Panc1 (cell line): ENCODE measurements at places on chromosomes 7 and 10.

GRCh38 chr7:75638594-75639070, 100.1 kb downstream of the HIP1 start:
- DNase-seq, result no peak

DNA sequence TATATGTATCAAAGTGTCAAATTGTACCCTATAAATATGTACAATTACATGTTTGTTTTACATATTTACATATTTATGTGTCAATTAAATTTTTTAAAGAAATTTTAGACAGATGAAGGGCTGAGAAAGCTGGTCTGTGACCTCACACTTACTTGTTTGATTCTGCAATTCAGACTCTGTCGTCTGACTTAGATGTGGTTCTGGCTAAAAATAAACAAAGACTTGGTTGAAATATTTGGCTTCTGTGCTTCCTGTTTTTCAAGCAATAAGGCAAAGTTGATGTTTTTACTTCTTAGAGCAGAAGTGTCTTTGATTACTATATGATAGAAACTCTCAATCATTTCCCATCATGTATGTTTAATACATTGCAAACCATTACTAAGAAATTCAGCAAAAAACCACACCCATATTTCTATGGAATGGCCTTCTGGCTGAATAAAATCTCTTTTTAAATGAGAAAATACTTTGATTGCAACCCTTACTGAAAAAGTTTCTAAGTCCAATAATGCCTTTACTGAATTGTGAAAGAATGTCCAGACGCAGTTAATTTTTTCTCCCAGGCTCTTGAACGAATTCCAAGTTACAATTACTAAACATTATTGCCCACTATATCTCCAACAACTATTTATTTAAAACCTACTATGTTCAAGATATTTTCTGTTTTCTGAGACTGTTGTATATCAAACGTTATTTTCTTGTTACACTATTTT, 59.5 kb upstream of the PRKG1 start:
- no peak for DNase-seq

DNA sequence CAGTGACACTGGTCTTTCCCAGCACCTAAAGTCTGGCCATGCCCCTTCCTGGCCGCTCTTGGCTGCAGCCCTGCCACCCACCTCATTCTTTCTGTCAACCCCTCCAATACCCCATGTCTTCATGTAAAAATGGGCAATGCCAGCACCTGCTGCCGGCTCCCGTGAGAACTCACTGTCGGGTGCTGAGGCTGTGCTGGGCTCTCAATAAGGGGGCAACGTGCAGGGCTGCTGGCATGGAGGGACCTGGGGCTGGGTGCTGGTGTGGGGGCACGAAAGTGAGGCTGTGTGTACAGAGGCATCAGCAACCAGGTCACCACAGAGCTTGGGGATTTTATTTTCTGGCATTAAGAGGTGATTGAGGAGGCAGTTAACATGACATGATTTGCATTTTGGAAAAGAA, 65.3 kb downstream of the ALOX5 start:
- DNase-seq, result no peak

DNA sequence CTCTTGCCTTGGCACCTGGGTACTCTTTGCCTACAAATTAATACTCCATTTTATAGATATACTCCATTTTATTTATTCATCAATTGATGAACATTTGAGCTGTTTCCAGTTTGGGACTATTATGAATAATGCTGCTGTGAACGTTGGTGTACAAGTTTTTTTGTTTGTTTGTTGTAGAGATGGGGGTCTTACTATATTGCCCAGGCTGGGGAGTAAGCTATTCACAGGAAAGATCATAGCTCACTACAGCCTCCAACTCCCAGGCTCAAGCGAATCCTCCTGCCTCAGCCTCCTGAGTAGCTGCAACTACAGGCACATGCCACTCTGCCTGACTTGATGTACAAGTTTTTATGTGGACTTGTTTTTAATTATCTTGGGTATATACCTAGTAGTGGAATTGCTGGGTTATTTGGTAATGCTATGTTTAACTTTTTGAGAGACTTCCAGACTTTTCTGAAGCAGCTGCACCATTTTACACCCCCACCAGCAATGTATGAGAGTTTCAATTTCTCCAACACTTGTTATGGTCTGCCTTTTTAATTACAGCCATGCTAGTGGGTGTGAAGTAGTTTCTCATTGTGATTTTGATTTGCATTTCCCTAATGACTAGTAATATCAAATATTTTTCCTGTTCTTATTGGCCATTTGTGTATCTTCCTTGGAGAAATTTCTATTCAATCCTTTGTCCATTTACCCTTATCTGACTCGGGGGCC, 15.9 kb downstream of the WBP1L start:
- DNase-seq, result no peak

DNA sequence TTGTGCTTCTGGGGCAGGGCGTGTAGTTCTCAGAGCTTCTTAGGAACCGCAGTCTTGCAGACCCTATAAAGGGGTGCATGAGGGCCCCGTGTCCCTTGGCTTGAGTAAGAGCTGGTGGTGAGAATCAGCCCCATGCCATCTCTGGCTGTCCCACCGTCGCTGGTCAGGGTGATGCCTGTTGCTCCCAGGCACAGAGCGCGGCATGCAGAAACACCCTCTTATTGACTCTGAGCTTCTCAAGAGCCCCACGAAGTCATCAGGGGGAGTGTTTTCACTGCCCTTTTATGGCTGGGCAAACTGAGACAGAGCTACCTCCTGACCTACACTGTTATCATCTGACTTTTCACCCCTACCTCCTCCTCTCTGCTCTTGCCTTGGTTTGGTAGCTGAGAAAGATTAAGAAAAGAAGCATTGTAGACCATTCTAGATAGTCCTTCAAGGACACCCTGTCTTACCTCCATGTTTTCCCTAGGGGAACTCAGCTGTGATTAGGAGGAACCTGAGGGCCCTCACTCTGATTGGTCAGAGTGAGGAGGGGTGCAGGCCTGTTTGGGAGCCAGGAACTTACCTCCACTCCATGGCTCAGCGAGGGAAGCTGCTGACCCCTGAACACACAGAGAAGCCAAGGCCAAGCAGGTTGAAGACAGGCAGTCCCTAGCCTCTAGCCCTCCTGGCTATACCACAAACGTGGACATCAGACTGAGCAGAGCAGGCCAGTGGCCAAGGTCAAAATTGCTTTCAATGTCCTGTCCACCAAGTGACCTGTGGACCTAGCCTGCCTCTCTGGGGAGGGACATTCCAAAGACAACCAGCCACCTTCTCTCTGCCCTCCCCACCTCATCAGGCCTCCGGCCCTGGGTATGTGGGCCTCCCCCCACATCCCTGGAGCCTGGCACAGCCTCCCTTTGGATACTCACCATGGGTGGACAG, 17.6 kb downstream of the UNC5B start:
- DNase-seq, result no peak

- no peak for DNase-seq
Observed at GRCh38 chr10:124386186-124387077, 32.3 kb downstream of the OAT start.

DNA sequence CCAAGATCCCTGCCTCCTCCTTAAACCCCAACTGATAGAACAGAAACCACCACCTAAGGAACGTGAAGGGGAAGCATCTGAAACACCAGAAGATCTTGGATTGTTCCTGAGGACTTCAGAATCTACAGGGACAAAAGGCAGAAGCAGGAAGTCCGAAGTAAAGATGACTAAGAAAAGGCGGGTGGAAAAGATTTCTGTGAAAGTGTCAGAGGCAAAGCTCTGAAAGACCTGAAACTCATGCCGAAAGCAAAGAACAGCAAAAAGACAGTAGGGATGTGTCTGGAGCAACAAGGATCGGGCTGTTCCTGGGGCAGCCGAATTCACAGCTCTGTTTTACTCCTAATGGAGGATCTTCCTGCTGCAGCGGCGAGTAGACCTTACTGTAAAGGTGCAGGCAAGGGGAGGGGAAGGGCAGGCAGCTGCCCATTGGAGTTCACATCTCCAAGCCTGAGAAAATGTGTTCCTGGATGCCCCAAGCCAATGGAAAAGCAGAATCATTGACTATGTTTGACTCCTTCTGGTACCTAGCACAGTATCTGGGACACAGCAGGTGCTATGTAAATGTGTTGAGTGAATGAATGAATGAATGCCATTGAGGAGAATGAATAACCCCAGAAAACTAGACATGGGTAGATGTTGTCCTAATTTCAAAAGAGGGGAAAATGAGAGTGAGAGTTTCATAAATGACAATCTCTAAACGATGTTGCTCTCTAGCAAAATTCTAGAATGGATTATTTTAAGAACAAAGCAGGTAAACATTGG, 40.4 kb downstream of the PDIA4 start:
- no peak for DNase-seq

GRCh38 chr10:20922451-20922850, 25.3 kb upstream of the NEBL start:
- no peak for DNase-seq

DNA sequence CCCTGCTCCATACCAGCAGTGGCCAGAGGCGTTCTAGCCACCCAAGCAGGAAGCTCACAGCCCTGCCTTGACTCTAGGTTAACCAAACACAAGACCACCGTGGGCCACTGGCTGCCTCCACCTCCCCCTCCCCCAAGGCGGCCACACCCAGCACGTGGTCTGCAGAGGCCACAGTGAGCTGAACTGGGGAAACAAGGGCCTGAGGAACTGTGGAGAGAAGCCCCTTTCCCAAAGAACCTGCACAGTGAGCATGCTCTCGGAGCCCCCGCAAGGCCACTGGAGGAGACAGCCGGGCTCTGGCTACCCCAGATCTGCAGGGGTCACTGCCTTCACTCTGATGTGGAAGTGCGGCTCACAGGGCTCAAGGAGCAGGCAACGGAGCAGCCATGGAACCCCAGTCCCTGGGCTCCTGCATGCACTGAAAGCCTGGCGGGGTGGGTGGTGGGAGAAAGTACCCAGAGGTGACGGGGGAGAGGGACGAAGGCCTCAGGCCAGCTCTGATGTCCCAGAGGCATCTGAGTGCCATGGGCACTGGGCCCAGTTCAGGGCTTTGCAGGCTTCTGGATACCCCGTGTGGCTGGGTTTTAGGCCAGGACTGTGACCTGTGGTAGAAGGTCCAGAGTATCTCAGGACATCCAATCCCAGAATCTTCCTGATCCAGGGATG, 189.2 kb downstream of the EBF3 start:
- no peak for DNase-seq

DNA sequence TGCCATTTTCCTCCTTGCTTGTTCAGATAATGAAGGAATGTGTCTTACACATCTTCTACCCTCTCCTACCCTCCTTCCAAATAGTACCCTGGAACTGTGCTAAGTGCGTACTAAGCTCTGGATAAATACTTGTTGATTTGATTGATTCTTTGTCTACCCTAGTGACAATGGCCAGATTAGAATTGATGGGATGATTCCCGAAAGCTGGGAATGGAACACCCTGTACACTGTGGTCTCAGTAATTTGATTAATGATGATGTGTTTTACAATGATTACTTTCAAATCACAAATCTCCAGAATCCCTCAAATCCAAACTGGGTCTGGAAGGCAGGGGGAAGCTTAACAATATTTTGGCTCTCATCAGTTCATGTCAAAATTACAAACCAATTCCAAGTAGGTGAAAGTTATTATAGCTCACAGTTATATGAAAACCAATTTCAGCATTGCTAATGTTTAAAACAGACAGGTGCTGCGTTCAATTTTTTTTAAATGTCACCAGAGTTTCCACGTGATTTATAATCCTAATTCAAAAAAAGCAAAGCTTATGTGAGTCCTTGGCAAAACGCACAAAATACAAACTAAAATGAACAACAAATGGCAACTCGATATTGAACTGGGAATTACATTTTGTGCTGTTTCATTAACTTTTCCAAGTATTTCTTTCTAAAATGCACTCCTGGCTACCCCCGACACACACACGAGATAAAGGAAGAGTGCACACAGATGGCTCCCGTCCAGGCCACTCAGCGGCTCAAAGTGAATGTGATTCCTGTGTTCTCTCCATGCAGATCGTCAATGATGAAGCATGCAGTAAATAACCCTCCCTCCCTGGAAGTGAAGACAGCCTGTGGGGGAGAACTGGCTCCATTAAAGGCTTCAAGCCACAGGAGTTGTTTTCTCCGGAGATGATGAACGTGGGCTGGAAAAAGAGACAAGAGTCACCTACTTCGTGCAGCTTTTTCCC, 21.7 kb upstream of the ADRB1 start:
- DNase-seq, result no peak

- no peak for DNase-seq
Observed at GRCh38 chr10:31028081-31028480, 3.6 kb downstream of the ZNF438 start.

DNA sequence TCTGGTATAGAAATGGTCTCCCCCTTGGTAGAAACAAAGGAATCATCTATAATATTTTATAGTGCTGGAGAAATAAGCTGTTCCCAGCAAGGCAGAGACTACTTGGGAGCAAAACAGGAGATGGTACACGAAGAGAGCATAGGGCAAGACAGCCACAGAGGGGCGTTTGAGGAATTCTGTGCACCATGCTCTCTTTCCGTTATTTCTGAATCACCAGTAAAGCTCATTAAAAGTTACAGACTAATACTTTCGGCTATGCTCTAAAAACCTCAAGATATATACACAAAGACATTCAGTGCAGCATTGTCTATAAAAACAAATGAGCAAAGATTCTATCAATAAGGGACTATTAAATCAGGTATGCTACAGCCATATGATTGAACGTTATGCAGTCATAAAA, 68.5 kb upstream of the FHIP2A start:
- no peak for DNase-seq

DNA sequence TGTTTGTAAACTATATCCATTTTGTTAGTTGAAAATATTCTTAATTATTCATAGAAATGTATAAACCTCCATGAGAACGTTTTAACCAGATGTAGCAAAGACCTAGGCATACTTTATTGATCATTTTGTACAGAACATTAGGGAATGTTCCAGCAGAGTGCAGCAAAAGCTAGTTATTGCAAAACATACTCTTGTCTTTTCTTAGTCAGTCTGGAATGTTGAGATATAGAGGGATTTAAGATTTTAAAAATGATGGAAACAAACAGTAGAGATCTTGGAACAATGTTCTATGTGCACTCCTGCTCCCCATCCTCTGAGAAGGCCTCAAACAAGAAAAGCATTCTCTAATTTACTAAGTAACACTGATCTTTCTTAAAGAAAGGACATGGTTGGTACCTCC, 292.1 kb downstream of the BBS9 start:
- DNase-seq, result no peak

DNA sequence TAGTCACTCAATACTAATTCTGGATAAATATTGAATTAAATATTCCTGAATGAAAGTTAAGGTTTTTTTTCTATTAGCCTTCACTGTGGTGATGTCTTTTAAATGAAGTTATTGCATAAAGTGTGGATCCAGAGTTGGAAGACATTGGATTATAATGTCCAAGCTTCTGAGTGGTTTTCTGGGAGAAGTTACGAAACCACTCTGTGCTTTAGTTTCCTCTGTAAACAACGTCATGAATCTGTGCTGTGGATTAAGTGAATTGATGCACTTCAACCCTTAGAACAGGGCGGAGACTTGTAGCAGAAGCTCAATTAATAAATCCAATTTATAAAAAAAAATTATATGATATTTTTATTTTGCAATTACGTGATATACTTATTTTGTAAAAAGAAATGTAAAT, 271.7 kb downstream of the BICC1 start:
- no peak for DNase-seq

- no peak for DNase-seq
Observed at GRCh38 chr10:20986049-20986448, 88.9 kb upstream of the NEBL start.

GRCh38 chr7:151724920-151725584, 151.9 kb downstream of the PRKAG2 start:
- DNase-seq, result no peak

GRCh38 chr10:87915989-87916388, 52.6 kb downstream of the PTEN start:
- DNase-seq, result no peak
